ENCODE measurements at places on chromosomes 11 and 22.

GRCh38 chr11:119592642-119593041, 136.4 kb downstream of the NECTIN1 start:
- DNase-seq: no peak

DNA sequence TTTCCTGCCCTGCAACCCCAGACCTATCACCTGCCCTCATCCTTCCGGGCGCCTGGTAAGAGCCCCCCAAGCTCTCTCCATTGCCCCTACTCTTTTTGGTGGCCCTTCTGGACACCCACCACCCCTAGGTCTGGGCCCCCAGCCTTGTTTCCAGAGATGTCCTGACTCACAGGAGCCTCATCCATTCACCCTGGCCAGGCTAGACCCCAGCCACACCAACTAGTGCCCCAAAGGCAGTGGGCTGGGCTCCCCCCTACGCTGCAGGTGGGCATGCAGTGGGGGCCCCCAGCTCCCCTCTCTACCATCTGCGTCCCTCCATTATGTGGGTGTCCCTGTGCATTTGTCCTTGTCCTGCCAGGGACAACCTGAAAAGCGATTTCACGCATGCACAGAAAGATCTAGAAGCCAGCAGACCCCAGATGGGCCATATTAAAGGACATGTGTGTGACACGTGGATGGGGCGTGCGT, 1.4 kb downstream of the MRGPRF start:
- no peak for DNase-seq

- DNase-seq: no peak
These were observed 4.6 kb upstream of the CABP7 start for GRCh38 chr22:29715240-29715639.

GRCh38 chr11:102186551-102187191, 76.4 kb downstream of the YAP1 start:
- no peak for DNase-seq

- DNase-seq: peak; percentile 59
These were observed 821 bp downstream of the CELF1 start for GRCh38 chr11:47552056-47552565.

DNA sequence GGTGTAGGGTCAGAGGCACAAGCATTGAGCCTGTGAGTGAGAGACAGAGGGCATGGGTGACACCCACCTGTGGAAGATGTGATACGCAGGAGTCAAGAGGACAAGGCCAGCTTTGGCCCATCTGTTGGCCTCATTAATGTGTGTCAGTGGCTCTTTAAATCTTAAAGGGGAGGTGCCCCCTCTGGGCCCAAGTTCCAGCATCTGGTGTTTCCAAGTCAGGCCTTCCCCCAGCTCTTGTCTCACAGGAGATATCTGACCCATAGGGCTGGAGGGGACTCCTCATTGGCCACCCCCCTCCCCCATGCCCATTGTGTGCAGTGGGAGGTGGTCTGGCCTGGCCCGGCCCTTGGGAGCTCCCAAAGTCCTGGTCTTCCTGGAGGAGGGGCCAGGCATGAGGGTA, 8.9 kb downstream of the KCNK7 start:
- DNase-seq: no peak

DNA sequence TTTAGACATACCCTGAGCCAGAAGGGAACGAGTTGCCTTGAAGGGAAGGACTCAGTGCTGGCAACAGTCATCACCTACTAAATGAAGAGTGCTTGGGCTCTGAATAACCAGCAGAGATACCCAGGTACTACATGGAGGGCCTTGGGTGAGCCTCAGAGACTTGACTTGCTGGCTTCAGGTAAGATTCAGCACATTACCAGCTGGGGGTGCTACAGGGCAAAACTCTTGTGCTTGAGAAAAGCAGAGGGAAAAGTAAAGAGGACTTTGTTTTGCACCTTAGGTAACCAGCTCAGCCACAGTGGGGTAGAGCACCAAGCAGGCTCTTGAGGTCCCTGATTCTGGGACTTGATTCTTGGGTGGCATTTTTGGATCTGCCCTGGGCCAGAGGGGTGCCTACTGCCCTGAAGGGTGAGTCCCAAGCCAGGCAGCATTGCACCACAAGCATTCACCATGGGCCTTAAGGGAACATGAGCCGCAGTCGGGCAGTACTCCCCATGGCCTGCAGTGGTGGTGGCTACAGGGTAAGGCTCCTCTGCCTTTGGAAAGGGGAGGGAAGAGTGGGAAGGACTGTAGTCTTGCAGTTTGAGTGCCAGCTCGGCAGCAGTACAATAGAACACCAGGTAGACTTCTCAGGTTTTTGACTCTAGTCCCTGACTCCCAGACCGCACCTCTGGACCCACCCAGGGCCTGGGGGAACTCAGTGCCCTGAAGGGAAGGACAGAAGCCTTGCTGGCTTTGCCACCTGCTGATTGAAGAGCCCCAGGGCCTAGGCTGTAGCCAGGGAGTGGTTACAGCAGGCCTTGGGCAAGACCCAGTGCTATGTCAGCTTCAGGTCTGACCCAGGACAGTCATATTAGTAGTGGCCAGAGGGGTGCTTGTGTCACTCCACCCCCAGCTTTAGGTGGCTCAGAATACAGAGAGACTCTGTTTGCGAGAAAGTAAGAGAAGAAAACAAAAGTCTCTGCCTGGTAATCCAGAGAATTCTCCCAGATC, 22.7 kb upstream of the PLEKHA7 start:
- no peak for DNase-seq

- no peak for DNase-seq
These were observed 9.8 kb downstream of the PAX6 start for GRCh38 chr11:31801298-31801702.

All from kidney tubule cell (primary cell).